ENCODE measurements at places on chromosomes 16 and 17. TPM values are rescaled to one million over a fixed set of nuclear protein-coding genes. Genes with fewer than 3 reads are reported as not detected.

DNA sequence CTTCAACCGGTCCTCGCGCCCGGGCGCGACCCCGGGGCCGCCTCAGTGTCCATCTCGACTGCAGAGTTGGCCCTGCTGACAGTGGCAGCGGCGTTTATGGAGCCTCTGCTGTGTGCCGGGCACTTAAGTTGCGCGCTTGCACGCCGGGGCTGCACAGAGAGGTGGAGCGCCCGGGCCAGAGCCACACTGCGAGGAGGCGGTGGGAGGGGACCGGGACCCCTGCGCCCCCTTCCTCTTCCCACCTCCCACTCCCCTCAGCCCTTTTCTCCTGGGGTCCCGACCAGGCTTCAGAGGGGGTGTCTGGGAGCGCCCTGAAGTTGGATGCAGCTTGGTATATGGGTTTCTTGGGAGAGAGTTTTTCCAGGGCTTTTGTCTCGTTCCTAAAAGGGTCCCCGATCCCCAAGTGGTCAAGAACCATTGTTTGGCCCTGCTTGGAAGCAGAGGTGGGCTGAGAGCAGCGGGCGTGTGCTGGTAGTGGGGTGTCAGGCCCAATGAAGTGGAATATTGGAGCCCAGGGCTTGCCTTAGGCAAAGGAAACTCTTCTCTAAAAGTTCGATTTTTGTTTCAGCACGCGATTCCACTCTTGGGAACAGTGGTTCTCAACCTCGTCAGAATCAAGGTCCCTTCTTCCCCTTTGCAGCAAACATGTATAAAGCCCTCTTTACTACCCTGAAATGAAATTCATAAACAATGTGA, 605 bp downstream of the MRTFB start:
- H3K36me3 ChIP-seq, result no peaks in the 10 kb centered on the region
- peaks cover 21% of the 10 kb centered on the region for H3K4me1 ChIP-seq
- H3K27ac ChIP-seq, result peak overlapping the region; percentile 60

DNA sequence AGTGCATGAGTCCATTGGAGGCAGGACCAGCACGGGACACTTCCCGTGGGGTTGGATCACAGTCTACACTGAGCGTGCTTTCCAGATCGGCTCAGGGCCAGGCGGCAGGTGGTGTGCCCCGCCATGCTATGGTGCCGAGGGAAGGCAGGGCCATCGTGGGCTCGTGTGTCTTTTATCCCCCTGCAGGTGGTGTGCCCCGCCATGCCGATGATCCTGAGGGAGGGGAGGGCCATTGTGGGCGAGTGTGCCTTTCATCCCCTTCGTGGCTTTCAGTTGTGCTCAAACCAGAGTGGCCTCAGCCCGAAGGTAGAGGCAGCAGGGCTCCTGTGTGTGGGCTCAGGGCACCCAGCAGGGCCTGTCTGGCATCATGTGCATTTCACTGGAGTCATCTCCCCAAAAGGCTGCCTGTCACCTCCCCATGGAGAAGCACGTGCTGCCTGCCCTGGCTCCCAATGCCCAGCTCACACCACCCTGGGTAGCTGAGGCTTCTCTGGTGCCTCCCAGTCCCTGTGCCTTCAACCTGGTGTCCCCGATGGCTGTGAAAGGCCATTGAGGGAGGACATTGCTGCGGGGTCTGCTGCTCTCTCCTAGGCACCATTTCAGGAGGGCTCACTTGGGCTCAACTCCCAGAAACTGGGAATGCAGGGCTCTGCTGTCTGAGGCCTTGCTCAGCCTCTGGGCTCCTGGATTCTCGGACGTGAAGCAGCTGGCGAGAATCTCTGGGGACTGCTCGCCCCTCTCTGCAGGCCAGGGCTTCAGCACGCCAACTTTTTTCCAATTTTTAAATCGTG, 207.6 kb downstream of the NPIPB11 start:
- H3K27ac ChIP-seq, result no peak overlapping the region
- peaks cover 3% of the 10 kb centered on the region for H3K27me3 ChIP-seq
- H3K36me3 ChIP-seq, result no peaks in the 10 kb centered on the region

- H3K27me3 ChIP-seq, result no peaks in the 10 kb centered on the region
- no peaks in the 10 kb centered on the region for H3K4me1 ChIP-seq
- H3K36me3 ChIP-seq, result no peaks in the 10 kb centered on the region
- no peak overlapping the region for H3K27ac ChIP-seq
- DNase-seq, result no peak
Observed at GRCh38 chr16:15792563-15792971, 64.3 kb downstream of the MYH11 start.

- H3K4me3 ChIP-seq, result no peak overlapping the region
- peaks cover 5% of the 10 kb centered on the region for H3K4me1 ChIP-seq
- H3K27me3 ChIP-seq, result peaks cover 19% of the 10 kb centered on the region
- no peak for DNase-seq
Observed at GRCh38 chr17:74865504-74866197, 6.0 kb upstream of the GRIN2C start.

- H3K36me3 ChIP-seq, result no peaks in the 10 kb centered on the region
- H3K4me3 ChIP-seq, result no peak overlapping the region
- no peaks in the 10 kb centered on the region for H3K27me3 ChIP-seq
- H3K4me1 ChIP-seq, result peaks cover 42% of the 10 kb centered on the region
Observed at GRCh38 chr17:64084086-64084939, 45.6 kb downstream of the ERN1 start.

GRCh38 chr16:72560617-72561016, 388.7 kb upstream of the PMFBP1 start:
- H3K36me3 ChIP-seq, result no peaks in the 10 kb centered on the region
- H3K27ac ChIP-seq, result no peak overlapping the region
- no peaks in the 10 kb centered on the region for H3K27me3 ChIP-seq
- H3K4me1 ChIP-seq, result no peaks in the 10 kb centered on the region
- DNase-seq, result no peak
- no peak overlapping the region for H3K4me3 ChIP-seq

- H3K27ac ChIP-seq, result no peak overlapping the region
- DNase-seq, result no peak
- H3K36me3 ChIP-seq, result no peaks in the 10 kb centered on the region
- no peaks in the 10 kb centered on the region for H3K4me1 ChIP-seq
- H3K27me3 ChIP-seq, result peaks cover under 1% of the 10 kb centered on the region
Observed at GRCh38 chr17:57021226-57021940, 43.5 kb downstream of the SCPEP1 start.

- no peak for DNase-seq
- peaks cover 5% of the 10 kb centered on the region for H3K4me1 ChIP-seq
- H3K4me3 ChIP-seq, result no peak overlapping the region
- no peaks in the 10 kb centered on the region for H3K27me3 ChIP-seq
- H3K36me3 ChIP-seq, result peaks cover 21% of the 10 kb centered on the region
- H3K27ac ChIP-seq, result no peak overlapping the region
Observed at GRCh38 chr17:39659279-39660010, 5.7 kb upstream of the TCAP start.

DNA sequence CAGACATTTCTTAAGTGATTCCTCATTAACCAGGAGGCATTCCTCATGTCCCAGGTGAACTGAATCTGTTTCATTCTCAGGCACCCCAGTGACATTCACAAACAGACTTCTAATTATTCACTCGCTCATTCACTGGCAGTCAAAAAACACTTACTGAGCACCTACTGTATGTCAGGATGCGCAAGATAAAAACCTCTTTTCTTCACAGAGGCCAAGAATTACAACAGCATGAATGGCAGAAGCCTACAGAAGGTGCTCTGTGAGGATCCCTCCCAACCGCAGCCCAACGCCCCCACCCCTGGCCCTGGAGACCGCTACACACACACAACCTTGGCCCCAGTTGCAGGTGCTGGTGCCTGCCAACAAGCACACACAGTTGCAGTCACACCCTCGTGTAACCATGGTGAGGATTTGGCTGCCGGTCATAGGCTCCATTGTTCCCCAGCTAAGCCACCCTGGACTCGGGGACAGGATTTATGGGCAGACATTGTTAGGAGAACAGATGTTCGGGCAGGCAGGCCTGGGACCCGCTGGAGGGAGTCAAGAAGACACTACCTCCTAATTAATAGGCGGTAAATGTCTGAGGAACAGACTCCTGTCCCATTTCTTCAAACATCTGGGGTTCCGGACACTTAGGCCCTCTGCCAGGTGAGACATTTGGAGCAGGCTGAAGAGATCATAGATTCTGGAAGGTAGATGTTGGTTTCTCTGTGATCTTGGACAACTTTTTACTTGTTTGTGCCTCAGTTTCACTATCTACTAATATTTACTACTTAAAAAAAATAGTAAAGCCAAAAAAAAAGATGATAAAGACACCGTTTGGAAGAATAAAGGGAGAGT, 43.2 kb downstream of the CUEDC1 start:
- no peak overlapping the region for H3K4me3 ChIP-seq
- peaks cover 3% of the 10 kb centered on the region for H3K36me3 ChIP-seq
- DNase-seq, result no peak
- peaks cover 8% of the 10 kb centered on the region for H3K4me1 ChIP-seq
- no peaks in the 10 kb centered on the region for H3K27me3 ChIP-seq

DNA sequence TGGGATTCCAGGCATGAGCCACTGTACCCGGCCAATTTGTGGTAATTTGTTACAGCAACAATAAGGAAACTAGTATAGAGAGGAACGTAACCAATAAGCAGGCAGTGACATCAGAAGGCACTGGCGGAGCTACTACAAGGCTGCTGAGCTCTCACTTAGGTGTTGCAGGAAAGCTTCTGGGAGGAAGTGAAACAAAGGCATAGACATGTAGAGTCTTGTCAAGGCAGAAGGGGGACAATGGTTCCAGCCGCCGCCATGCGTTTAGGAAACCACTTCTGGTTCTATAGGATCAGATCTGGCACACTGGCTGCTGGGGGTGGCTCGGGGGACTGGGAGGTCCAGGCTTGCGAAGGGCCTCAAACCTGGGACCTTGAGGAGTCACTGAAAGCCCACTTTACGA, 9.4 kb upstream of the CPSF4L start:
- no peaks in the 10 kb centered on the region for H3K27me3 ChIP-seq
- H3K4me3 ChIP-seq, result no peak overlapping the region
- H3K36me3 ChIP-seq, result no peaks in the 10 kb centered on the region
- H3K27ac ChIP-seq, result no peak overlapping the region
- H3K4me1 ChIP-seq, result peaks cover 6% of the 10 kb centered on the region

DNA sequence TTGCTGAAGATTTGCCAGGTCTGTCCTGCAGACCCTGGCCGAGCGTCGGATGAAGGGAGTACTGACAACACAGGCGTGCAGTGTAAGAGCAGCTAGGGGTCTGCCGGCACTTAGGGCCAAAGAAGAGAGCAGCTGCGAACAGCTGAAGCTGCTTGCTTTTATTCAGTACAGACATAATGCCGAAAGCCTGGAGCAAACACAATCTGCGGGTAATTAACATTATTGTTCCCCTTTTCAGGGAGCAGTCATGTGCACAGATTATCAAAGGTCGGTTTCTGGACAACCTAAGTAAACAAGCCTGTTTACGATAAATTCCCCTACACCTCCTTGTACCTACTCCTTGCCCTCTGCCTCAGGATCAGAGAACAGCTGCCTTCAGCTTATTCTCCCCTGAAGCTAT, 12.0 kb upstream of the KRT23 start:
- no peak for DNase-seq
- no peaks in the 10 kb centered on the region for H3K27me3 ChIP-seq
- H3K36me3 ChIP-seq, result no peaks in the 10 kb centered on the region
- H3K27ac ChIP-seq, result no peak overlapping the region

GRCh38 chr17:81376946-81377714, 18.1 kb upstream of the BAHCC1 start:
- H3K4me3 ChIP-seq, result no peak overlapping the region
- H3K27ac ChIP-seq, result no peak overlapping the region
- H3K36me3 ChIP-seq, result no peaks in the 10 kb centered on the region
- H3K4me1 ChIP-seq, result peaks cover 4% of the 10 kb centered on the region

- no peaks in the 10 kb centered on the region for H3K4me1 ChIP-seq
- peaks cover 24% of the 10 kb centered on the region for H3K36me3 ChIP-seq
- no peak overlapping the region for H3K4me3 ChIP-seq
- no peaks in the 10 kb centered on the region for H3K27me3 ChIP-seq
Observed at GRCh38 chr16:87409153-87409552, 17.0 kb downstream of the MAP1LC3B start.

GRCh38 chr17:65604070-65604469, 42.6 kb upstream of the AXIN2 start:
- H3K27ac ChIP-seq, result no peak overlapping the region
- no peaks in the 10 kb centered on the region for H3K27me3 ChIP-seq
- no peak overlapping the region for H3K4me3 ChIP-seq

- no peak for DNase-seq
- H3K4me1 ChIP-seq, result peaks cover 14% of the 10 kb centered on the region
- no peak overlapping the region for H3K4me3 ChIP-seq
Observed at GRCh38 chr17:2995886-2996809, 67.3 kb downstream of the OR1D5 start.

DNA sequence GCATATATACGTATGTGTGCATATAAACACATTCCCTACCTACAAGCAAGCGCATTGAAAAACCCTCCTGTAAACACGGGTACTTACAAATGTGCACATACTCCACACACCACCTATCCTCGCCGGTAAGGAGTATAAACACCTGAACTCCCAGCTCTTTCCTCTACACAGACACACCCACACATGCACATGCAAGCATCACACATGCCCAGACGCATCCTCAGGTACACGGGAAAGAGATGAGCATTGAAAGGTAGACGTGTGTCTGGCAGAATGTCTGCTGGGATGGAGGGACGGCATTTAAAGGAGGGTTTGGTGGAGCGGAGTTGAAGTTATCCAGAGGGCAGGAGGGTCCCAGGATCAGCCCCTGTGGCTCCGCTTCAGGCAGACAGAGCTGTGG, 4.7 kb upstream of the SMTNL2 start:
- peaks cover 37% of the 10 kb centered on the region for H3K27me3 ChIP-seq
- no peak overlapping the region for H3K4me3 ChIP-seq
- no peaks in the 10 kb centered on the region for H3K36me3 ChIP-seq
- no peak overlapping the region for H3K27ac ChIP-seq
- H3K4me1 ChIP-seq, result peaks cover 14% of the 10 kb centered on the region

DNA sequence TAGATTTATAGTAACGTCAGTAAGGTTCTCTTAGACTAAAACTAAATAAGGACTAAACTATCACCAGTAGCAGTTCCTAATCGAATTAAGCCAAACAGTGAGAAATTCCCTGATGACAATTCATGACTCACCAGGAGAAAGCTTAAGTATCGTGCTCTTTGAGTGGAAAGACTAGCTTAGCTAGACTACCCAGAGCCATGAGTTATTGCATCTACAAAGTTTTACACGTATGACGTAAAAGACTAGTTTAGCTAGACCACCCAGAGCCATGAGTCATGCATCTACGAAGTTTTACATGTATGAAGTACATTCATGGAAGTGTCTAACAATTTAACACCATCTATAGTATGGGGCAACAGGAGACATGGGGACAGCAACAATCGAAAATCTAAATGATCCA, 36.6 kb downstream of the UBE2G1 start:
- H3K36me3 ChIP-seq, result no peaks in the 10 kb centered on the region
- DNase-seq, result peak; percentile 98
- H3K27me3 ChIP-seq, result no peaks in the 10 kb centered on the region
- H3K4me1 ChIP-seq, result peaks cover 62% of the 10 kb centered on the region
- H3K27ac ChIP-seq, result peak overlapping the region; percentile 90
- H3K4me3 ChIP-seq, result peak overlapping the region; percentile 5

DNA sequence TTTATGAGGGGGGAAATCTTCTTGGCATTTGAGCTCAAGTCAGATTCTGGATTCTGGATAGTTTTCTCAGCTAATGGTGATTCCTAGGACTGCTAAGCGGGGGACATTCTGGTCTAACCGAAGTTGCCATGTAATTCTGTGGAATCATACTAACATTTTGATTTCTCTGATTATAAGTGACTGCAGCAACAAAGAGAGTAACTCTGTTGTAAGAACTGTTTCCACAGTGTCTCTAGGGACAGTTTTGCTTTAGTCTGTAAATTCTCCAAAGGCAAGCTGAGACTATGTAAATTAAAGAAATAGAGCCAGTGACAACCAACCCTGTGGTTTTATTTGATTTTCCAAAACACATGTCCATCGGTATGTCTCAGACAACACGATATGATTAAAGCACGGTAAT, 286.2 kb downstream of the IRX3 start:
- H3K4me1 ChIP-seq, result no peaks in the 10 kb centered on the region
- H3K4me3 ChIP-seq, result no peak overlapping the region
- DNase-seq, result no peak

The KRT9 gene
- polyA plus RNA-seq, result 1.5 TPM

The SYCE1L gene
- polyA plus RNA-seq, result 0.24 TPM

The KRT28 gene
- polyA plus RNA-seq, result not detected

The DNAJC7 gene
- polyA plus RNA-seq, result 82.5 TPM

The SMIM5 gene
- 0.15 TPM for polyA plus RNA-seq

The FBXO39 gene
- 3.3 TPM for polyA plus RNA-seq

The CDH8 gene
- 0.18 TPM for polyA plus RNA-seq

Measured in keratinocyte (primary cell).